Calu3 (cell line): ENCODE measurements at places on chromosomes 7 and 10. TPM values are rescaled to one million over a fixed set of nuclear protein-coding genes. Genes with fewer than 3 reads are reported as not detected.

- DNase-seq = no peak
Observed at GRCh38 chr10:132506711-132507408, 30.7 kb upstream of the INPP5A start.

DNA sequence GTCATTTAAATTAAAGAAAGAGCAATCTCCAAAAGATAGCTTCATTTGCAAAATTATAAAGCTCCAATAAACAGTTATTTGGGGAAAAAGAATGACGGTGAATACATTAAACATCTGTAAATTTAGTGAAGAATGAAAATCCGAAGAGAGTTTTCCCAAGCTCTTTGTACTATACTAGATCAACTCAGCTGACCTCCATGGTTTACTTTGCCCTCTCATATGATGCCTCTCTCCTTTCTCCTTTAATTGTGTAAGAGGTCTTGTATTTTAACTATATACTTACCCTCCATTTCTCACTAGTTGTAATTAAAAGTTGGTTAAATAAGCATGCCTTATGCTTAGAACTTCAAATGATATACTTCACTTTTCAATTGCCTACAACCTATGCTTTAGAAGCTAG, 125.8 kb downstream of the CACNA2D1 start:
- no peak for DNase-seq

Gene TCF7L2
- total RNA-seq = 36.6 and 43.0 TPM in 2 replicates

DNA sequence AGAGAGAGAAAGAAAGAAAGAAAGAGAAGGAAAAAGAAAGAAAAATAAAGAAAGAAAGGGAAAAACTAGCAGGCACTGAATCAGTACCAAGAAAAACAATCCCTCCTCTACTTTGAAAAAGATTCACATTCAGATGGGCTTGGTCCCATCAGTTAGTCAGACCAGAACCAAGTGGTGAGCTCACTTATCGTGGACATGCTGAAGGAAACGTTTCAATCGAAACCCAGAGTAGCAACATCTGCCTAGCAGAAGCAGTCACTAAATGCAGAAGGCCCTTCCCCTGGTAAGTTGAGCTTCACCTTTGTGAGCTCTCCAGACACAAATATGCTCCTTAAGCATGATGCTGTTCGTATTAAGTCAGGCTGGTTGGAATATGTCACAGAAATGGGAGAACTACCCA, 167.7 kb downstream of the TRIL start:
- no peak for DNase-seq

DNA sequence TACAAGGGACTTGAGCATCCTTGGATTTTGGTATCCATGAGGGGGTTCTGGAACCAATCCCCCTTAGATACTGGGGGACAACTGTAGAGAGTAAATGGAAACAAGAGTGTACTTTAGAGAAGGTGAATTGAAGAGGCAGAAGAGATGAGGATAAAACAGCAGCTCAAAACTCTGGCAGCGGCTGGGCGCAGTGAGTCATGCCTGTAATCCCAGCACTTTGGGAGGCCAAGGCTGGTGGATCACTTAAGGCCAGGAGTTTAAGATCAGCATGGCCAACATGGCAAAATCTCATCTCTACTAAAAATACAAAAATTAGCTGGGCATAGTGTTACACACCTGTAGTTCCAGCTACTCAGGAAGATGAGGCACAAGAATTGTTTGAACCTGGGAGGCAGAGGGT, 218.7 kb downstream of the GALNT17 start:
- DNase-seq = no peak
